Fibroblast of lung (primary cell): ENCODE measurements at places on chromosomes 1 and 21. TPM values are rescaled to one million over a fixed set of nuclear protein-coding genes. Genes with fewer than 3 reads are reported as not detected.

- peak overlapping the region; percentile 72 for H3K4me3 ChIP-seq
- no peaks in the 10 kb centered on the region for H3K36me3 ChIP-seq
- H3K4me1 ChIP-seq, result peaks cover 7% of the 10 kb centered on the region
- H3K27ac ChIP-seq, result peak overlapping the region; percentile 80
- DNase-seq, result peak; percentile 69
- H3K27me3 ChIP-seq, result no peaks in the 10 kb centered on the region
These were observed 680 bp upstream of the CNN3 start for GRCh38 chr1:94927405-94928175.

Gene UTS2
- not detected in 2 replicates for total RNA-seq

- H3K4me1 ChIP-seq, result no peaks in the 10 kb centered on the region
- peak; percentile 41 for DNase-seq
- H3K27ac ChIP-seq, result no peak overlapping the region
- no peaks in the 10 kb centered on the region for H3K36me3 ChIP-seq
These were observed 79.2 kb upstream of the TNR start for GRCh38 chr1:175822580-175822979.

- H3K4me1 ChIP-seq, result peaks cover 7% of the 10 kb centered on the region
- H3K27me3 ChIP-seq, result no peaks in the 10 kb centered on the region
- H3K36me3 ChIP-seq, result no peaks in the 10 kb centered on the region
- H3K4me3 ChIP-seq, result peak overlapping the region; percentile 5
- peak; percentile 82 for DNase-seq
These were observed 192.3 kb downstream of the SLC45A1 start for GRCh38 chr1:8510041-8510823.

GRCh38 chr1:183218971-183219615 is 33.0 kb downstream of the LAMC2 start:
- no peak overlapping the region for H3K27ac ChIP-seq
- H3K36me3 ChIP-seq, result no peaks in the 10 kb centered on the region
- H3K4me3 ChIP-seq, result no peak overlapping the region
- DNase-seq, result no peak

DNA sequence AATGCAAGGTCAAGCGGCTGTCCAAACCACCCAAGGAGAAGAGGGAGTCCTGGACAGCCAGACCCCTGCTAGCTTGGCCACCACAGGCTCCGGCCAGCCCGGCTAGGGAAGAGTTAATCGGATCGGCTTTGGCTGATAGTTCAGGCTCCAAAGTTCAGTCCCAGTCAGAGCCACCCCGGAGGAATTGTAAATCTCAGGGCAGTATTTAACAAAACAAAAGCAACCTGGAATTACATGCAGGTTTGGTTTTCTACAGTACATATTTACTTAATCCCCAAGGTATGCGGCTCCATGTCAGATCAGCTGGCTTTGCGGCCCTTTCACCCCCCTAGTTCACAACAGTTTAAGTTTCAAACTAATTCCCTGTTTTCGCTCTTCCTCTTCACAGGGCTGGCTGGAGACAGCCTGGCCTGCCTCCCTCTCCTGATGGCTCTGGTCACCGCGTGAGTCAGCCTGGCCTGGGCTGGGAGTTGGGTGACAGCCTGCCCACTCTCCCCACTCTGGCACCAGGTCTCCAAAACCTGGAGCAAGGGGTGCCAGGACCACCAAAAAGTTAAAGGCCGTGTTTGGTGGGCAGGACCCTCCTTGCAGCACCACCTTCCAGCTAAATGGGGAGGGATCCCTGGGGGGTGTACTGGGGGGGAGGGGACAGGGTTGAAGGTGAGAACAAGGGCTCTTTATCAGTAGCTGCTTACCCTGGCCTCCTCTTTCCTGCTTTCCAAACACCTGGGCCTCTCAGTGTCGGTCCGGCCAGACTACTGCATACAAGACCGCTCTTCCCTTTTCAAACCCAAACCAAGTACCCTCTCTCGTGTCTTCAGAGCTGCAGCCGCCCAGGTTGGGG is 1.9 kb downstream of the DHRS3 start:
- peak overlapping the region; percentile 83 for H3K4me3 ChIP-seq
- peak; percentile 61 for DNase-seq
- no peaks in the 10 kb centered on the region for H3K27me3 ChIP-seq
- H3K27ac ChIP-seq, result peak overlapping the region; percentile 61

DNA sequence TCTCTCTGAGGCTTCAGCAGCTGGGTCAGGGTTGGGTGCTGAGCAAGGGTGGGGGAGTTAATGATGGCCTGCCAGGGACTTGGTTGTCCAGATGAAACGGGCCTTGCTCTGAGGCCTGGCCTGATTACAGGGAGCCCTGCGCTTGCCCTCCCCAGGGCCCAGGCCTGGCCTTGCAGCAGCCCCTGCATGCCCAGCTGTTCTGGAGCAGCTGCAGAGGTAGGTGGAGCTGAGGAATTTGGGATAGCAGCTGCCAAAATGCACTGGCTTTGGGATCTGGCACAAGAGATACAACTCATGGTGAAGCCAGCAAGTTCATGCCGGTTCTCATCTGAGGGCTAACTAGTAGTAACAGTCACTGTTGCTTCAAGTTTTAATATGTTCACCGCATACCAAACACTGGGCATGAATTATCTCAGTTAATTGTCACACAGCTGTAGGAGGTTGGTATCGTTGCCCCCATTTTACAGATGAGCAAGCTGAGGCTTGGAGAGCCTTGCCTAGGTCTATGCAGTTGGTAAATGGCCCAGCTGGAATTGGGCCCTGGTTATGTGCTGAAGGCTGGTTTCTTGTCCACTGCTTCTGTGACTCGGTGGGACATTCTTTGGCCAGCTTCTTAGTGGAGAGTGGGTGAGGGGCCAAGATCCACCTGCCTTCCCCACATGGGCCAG is 7.3 kb upstream of the SERINC2 start:
- DNase-seq, result no peak
- H3K4me3 ChIP-seq, result no peak overlapping the region
- peaks cover 22% of the 10 kb centered on the region for H3K4me1 ChIP-seq
- H3K36me3 ChIP-seq, result no peaks in the 10 kb centered on the region
- no peaks in the 10 kb centered on the region for H3K27me3 ChIP-seq

DNA sequence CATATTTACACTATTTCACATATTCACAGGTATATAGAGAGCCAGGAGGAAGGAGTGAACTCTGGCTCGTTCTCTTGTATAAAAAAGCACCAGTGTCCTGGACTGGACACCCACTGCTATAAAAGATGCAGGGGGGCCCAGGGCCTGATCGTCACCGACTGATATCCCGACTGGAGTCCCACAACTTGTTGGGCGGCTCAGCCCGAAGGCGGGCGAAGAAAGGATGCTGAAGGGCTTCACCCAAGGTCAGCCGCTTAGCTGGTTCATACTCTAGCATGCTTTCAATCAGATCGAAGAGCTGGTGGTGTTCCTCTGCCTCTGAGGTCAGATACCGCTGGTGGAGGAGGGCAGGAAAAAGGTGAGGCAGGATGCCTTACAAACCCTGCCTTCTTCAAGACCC is 907 bp upstream of the SCAMP3 start:
- peaks cover 2% of the 10 kb centered on the region for H3K4me1 ChIP-seq
- H3K27ac ChIP-seq, result no peak overlapping the region
- H3K4me3 ChIP-seq, result no peak overlapping the region
- DNase-seq, result no peak

- H3K4me1 ChIP-seq, result peaks cover 2% of the 10 kb centered on the region
- peaks cover 4% of the 10 kb centered on the region for H3K36me3 ChIP-seq
- no peak overlapping the region for H3K4me3 ChIP-seq
- no peaks in the 10 kb centered on the region for H3K27me3 ChIP-seq
- no peak overlapping the region for H3K27ac ChIP-seq
These were observed 176.7 kb downstream of the GALNT2 start for GRCh38 chr1:230243583-230244353.

- no peak overlapping the region for H3K4me3 ChIP-seq
- no peaks in the 10 kb centered on the region for H3K36me3 ChIP-seq
- DNase-seq, result peak; percentile 30
- H3K4me1 ChIP-seq, result no peaks in the 10 kb centered on the region
- H3K27me3 ChIP-seq, result no peaks in the 10 kb centered on the region
These were observed 266.2 kb upstream of the PLXNA2 start for GRCh38 chr1:208510192-208510952.

GRCh38 chr1:203722909-203723308 is 42.1 kb upstream of the LAX1 start:
- no peak for DNase-seq
- no peak overlapping the region for H3K4me3 ChIP-seq
- H3K4me1 ChIP-seq, result no peaks in the 10 kb centered on the region
- no peaks in the 10 kb centered on the region for H3K27me3 ChIP-seq
- H3K27ac ChIP-seq, result no peak overlapping the region
